Parietal lobe (tissue), 2 donors: ENCODE measurements at places on chromosomes 6 and 20. TPM values are rescaled to one million over a fixed set of nuclear protein-coding genes. Genes with fewer than 3 reads are reported as not detected.

Gene CST4
- total RNA-seq = not detected

Gene PLA2G7
- 1.9 TPM for total RNA-seq

Gene LINC00237
- total RNA-seq = 2.8 TPM

Gene CLVS2
- 70.1 TPM for total RNA-seq

Gene C20orf202
- total RNA-seq = 1.3 TPM

Gene SUMO4
- total RNA-seq = 19.4 TPM

Gene CDH26
- 2.2 TPM for total RNA-seq

Gene TRIM10
- total RNA-seq = 0.31 TPM

Gene DAAM2
- 14.1 TPM for total RNA-seq

Gene TAGAP
- total RNA-seq = 0.94 TPM

Gene EYS
- 1.9 TPM for total RNA-seq

Gene OR2J3
- total RNA-seq = not detected

Gene HCK
- total RNA-seq = 2.2 TPM

Gene C6orf58
- 2.2 TPM for total RNA-seq

Gene FOXO3
- total RNA-seq = 61.7 TPM

Gene ITPR3
- total RNA-seq = 1.9 TPM

Gene LY6G6F
- total RNA-seq = not detected

Gene OR2B6
- total RNA-seq = not detected

Gene COL9A3
- total RNA-seq = 27.9 TPM

Gene ULBP1
- 1.9 TPM for total RNA-seq

Gene LY6G6C
- total RNA-seq = not detected

Gene PRPF6
- total RNA-seq = 88.3 TPM

Gene MYLK2
- 0.94 TPM for total RNA-seq

Gene GJA10
- not detected for total RNA-seq

Gene PTCRA
- not detected for total RNA-seq

Gene FAM209A
- total RNA-seq = not detected

Gene MEI4
- 0.31 TPM for total RNA-seq

Gene HCRTR2
- total RNA-seq = 14.1 TPM

Gene APCDD1L
- total RNA-seq = not detected

Gene ISM1
- total RNA-seq = 0.63 TPM

Gene ARMH2
- not detected for total RNA-seq

Gene ZNF831
- total RNA-seq = not detected

Gene GABRR1
- not detected for total RNA-seq

Gene VSX1
- total RNA-seq = not detected

Gene NT5E
- total RNA-seq = 3.8 TPM

Gene EPB41L1
- 111 TPM for total RNA-seq

Gene NQO2
- 12.5 TPM for total RNA-seq

Gene RPRD1B
- 48.5 TPM for total RNA-seq

Gene SERAC1
- total RNA-seq = 23.2 TPM

Gene HRH3
- 0.31 TPM for total RNA-seq

Gene PPP1R3G
- total RNA-seq = 1.3 TPM

Gene TOX2
- 0.63 TPM for total RNA-seq

Gene BTNL2
- total RNA-seq = not detected

Gene RBBP8NL
- not detected for total RNA-seq

Gene BCLAF1
- 246 TPM for total RNA-seq

Gene PAX1
- total RNA-seq = not detected

Gene GPX5
- total RNA-seq = not detected

Gene C20orf96
- total RNA-seq = 7.5 TPM

Gene SOX18
- total RNA-seq = 0.63 TPM

Gene PLCG1
- 264 TPM for total RNA-seq

Gene SLC17A5
- 27.9 TPM for total RNA-seq

Gene OOEP
- total RNA-seq = not detected

Gene ABHD16B
- total RNA-seq = not detected

Gene FNDC11
- total RNA-seq = 4.1 TPM

Gene TRIM38
- total RNA-seq = 0.31 TPM

Gene SYCP2L
- 11.9 TPM for total RNA-seq
